ENCODE measurements at places on chromosomes 7 and 10.

DNA sequence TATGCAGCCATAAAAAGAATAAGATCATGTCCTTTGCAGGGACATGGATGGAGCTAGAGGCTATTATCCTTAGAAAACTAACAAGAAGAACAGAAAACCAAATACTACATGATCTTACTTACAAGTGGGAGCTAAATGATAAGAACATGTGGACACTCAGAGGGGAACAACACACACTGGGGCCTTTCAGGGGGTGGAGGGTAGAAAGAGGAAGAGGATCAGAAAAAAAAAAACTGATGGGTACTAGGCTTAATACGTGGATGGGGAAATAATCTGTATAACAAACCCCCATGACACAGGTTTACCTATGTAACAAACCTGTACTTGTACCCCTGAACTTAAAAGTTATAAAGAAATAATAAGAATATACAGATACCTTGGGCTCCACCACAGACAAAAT lies 514.2 kb downstream of the ARL4A start:
- DNase-seq = no peak

- DNase-seq = no peak
These were observed 109.8 kb upstream of the NOBOX start for GRCh38 chr7:144513334-144513733.

- DNase-seq = no peak
These were observed 514.8 kb downstream of the TNS3 start for GRCh38 chr7:47066976-47067614.

DNA sequence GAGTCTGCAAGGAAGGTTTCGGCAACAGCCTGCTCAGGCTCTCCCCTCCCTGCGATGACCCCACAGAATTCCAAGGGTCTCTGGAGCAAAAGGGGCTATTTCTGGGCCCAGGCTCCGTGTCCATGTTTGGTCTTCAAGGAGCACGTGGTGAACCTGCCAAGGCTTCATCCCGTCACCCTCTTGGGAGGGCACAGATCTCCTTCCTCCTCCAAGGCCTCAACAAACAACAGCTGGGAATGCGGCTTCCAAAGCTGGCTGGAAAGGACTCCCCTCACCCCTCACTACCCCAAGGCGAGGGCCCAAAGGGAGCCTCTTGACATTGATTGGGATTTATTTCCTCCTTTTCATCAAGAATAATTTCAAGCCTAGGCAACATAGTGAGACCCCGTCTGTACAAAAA lies 14.0 kb upstream of the KPNA7 start:
- DNase-seq = no peak

DNA sequence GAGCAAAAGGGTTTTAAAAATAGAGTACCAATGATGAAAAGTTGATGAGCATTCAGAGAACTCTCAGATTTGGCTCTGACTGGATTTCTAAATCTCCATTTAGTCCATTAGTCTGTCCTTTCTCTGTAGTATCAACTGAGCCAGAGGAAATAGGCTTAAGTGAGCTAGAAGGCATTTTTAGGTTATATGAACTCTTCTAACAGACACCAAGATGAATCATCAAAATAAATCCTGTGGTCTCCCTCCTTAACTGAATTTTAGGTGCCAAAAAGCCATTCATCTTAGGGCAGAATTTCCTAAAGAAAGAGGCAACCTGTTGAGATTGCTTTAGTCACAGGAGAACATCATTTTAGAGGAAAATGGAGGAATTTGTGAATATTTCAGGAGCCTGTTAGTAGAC lies 305.1 kb downstream of the AUTS2 start:
- no peak for DNase-seq

DNA sequence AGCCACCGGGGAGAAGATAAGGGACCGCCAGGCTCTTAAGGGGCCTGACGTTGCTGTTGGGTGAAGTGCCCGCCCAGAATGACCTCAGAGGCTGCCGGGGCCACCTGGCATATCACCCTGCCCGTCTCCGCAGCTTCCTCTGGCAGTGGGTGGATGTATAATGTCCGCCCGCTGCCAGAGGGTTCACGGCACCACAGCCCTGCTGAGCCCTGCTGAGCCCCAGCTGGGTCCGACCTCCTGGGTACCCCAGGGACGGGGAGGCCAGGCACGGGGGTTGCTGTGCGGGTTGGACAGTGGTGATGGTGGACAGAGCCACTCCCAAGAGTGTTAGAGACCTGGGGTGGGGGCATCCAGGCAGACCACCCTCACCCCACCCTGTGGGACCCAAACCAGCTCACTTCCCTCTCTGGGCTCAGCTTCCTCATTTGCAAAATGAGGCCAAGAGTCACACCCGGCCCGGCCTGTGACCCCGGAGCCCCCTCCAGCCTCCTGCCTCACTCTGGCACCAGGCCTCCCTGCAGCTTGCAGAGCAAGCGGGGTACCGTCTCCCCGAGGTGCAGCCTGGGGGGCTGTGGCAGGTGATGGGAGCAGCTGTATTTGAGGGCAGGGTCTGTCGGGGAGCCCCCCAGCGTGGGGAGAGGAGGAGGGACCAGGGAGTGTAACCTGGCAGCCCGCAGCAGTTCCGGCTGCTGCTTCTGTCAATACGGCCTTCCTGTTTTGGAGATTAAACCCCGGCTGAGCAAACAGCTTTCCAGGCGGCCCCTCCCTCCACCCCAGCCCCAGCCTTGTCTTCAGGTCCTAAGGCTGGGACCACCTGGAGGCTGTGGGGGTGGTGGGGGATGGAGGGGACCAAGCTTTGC lies 8.4 kb upstream of the LFNG start:
- DNase-seq = no peak

DNA sequence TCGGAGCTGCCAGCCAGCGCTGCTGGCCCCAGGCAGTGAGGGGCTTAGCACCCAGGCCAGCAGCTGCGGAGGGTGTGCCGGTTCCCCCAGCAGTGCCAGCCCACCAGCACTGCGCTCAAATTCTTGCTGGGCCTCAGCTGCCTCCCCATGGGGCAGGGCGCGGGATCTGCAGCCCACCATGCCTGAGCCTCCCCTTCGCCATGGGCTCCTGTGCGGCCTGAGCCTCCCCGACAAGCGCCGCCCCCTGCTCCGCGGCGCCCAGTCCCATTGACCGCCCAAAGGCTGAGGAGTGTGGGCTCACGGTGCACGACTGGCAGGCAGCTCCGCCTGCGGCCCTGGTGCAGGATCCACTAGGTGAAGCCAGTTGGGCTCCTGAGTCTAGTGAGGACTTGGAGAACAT lies 525.0 kb downstream of the PTPRN2 start:
- no peak for DNase-seq

GRCh38 chr7:32163896-32164295 lies 93.7 kb upstream of the PDE1C start:
- no peak for DNase-seq

DNA sequence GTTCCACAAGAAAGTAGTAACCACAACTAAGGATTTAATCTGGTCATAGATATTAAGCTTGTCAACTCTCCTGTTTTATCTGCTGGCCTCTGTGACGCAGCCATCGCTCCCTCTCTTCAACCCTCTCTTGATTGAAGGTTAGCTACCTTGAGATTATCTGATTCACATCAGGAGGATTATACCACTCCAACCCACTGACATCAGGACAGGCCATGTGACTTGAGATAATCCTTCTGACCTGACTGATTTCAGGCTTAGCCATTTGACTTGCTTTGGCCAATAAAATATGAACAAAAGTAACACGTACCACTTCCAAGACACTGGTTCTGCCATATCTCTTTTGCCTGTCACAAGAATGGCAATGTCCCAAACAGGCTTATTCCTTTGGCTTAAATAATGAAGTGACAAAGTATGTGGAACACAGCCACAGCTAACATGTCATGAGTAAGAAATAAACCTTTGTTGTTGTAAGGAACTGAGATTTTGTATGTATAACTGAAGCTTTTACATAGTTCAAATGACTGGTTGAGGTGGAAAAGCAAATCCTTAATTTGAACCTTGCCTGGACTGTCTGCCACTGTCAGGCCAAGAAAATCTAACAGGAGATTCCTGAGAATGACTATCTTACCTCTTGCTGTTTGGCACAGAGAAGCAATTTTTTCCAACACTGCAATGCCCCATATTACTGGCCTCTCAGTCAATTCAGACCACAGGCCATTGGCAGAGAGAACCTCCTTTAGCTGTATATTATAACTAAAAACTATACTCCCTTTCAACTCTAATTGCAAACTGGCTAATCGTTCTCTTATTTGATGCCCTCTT lies 13.9 kb downstream of the ZNF438 start:
- no peak for DNase-seq

GRCh38 chr7:111821046-111821445 lies 258.8 kb upstream of the IMMP2L start:
- DNase-seq = no peak

DNA sequence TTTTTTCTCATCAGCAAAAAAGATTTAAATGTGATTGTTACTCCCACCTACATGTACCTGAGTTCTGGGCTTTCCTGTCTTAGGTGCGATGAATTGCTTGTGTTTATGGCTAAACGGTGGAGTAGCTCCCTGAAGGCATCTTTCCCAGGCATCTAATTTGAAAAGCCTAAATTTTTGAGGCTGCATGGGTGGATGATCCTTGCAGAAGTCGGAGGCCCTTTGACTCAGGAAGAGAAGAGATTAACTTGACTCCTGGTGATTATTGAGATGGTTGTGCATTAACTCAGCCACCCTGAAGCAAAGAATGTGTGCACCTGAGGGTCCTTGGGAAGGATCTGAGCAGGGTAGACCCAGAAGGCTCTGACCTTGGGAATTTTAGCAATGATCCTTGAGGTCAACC lies 155.6 kb upstream of the SEMA3C start:
- no peak for DNase-seq

DNA sequence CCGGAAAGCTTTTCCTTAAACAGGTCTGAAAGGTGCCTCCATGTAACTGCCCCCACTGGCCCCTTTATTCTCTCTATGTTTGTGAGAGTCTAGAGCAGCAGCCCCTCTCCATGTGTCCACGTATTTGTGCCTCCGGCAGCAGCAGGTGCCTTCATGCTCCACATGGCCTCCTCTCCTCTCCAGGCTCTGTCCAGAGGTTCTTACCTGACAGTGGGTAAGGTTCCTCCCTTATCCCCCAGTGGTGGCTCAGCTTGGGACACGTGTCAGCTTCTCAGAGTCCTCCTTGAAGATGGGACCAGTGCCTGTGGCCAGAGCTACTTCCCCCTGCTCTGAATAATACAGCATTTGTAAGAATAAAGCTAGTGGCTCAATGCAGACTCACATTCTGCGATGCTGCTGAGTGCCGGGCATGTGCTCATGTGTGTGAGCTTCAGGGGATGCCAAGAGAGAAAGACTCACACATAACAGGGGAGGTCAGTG lies 7.9 kb downstream of the CALML3 start:
- no peak for DNase-seq

- no peak for DNase-seq
These were observed 258.4 kb upstream of the SP8 start for GRCh38 chr7:21044913-21045568.

DNA sequence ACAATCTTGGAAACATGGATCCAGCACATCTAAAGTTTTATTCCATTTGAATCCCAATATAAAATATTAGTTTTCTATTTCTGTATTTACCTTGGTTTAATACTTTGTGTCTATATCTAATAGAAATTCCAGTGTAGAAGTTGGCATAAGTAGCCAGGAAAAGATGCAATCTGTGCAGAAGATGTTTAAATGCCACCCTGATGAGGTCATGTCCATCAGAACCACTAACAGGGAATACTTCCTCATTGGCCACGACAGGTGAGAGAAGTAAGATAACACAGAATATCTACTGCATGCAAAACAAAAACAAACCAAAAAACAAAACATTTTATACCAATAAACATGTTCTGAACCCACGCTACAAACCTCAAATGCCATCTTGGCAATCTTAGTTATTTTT lies 15.7 kb downstream of the PLEKHS1 start:
- no peak for DNase-seq

GRCh38 chr7:142477079-142477651 lies 219.3 kb upstream of the PRSS58 start:
- DNase-seq = no peak

GRCh38 chr10:50629495-50630122 lies 5.9 kb upstream of the SGMS1 start:
- no peak for DNase-seq

DNA sequence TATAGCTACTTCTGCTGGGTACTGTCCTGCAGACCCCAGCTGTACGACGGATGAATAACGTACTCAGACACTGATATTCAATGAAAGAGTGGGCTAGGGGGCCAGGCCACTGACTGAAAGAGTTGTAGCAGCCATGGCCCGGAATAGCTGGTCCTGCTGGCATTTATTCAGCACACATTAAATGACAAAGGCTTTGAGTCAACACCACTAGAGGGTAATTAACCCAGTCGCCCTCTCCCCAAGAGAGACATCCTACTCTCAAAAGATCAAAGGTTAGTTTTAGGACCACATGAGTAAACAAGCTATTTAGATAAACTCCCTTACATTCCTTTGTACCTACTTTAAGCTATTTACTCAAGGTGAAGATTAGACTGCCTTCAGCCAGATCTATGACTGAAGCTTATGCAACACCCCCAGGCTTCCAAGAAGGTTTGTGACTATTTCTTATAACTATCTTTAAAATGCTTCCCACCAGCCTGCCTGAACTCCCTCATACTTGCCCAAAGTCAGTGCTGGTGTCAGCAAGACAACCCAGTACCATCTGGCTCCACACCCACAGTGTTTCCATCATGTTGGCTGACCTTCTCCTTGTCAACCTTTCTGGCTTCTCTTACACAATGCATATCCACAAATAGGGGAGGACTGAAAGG lies 629.1 kb downstream of the SORCS1 start:
- DNase-seq = no peak

GRCh38 chr10:112218960-112219359 lies 35.4 kb upstream of the GPAM start:
- DNase-seq = no peak

DNA sequence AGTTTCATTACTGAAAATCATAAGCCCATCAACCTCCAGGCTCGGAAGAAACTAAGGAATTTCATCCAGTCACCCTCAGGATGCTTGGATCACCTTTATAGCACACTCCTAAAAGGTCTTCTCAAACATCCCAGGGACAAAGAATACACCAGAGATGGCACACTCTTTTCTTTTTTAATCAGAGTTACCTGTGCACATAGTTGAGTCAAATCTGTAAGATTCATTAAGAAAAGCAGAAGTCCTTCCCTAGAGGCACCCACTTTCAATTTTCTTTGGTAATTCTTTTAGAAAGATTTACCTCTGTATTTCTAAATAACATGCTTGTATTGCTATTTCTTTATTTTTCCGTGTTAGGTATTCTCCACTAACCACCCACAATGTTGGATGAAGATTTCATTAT lies 50.6 kb upstream of the IL6 start:
- DNase-seq = no peak

- DNase-seq = no peak
These were observed 218.7 kb downstream of the ABCA13 start for GRCh38 chr7:48389977-48390376.

DNA sequence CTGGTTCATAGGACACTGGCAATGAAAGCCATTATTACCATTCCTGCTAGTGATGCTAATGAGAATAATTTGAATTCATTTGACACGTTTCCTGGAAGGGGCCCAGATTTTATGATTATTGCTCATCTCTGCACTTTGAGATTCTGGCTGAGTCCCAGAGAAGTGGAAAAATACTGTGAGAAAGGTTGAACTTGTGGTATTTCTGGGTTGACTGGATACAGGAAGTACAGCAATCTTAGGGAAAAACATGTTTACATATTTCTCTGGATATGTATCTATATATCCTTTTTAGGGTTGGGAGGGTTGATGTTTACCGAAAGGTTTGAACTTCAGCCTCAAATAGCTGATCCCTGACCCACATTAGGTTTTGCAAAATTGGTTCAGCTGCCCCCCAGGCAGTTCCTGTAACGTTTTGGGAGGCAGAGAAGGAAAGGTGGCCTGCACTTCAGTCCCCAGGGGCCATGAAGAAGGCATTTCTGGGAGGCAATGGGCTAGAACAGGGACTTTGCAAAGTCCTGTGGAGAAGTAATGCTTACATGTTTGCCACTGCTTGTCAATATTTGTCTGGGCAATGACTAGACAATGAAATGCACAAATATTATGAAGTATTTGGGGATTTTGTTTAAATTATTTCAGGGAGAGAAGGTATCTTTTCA lies 253.7 kb upstream of the PITRM1 start:
- DNase-seq = no peak
